ENCODE measurements at places on chromosomes 3 and 15.

GRCh38 chr3:182969853-182970252 lies 10.5 kb downstream of the DCUN1D1 start:
- DNase-seq: no peak

DNA sequence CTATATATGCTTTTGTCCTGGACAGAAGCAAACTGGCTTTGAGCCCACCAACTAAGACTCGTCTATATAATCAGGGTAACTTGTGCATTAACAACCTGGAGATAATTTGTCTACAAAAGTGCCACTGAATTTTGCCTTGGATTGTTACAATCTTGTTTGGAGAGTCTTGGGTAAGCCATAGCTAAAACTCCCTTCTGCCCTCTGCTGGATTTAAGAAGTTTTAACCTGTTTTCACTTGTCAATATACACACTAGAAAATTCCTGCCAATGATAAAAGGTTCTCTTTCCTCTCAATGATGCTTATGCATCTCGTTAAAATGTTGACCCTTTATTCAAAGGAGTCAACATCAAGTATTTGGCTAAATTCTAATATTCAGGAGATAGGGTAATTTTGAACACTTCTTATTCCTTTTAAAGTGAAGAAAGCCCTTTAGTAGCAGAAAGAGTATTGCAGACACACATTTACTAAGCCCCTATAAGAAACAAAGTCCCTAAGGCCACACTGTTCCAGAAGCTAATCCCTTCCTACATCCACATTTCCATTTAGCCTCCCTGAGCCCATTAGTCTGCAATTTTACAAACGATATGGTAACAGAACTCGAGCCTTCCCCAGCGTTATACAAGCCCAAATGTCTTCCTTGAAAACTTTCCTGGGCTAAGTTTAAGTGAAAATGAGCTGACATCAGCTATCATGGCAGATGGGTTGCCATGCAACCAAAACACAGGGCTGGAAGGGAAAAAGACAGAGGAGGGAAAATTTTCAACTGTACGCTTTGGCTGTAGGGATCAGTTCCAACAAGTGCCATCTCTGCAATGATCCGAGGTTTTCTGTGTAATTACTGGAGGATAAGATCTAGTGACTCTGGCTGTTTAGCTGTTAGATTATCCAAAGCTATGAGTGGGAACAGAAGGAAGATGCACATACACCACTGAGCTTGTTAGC lies 75.9 kb upstream of the FGF12 start:
- DNase-seq: peak; percentile 53

DNA sequence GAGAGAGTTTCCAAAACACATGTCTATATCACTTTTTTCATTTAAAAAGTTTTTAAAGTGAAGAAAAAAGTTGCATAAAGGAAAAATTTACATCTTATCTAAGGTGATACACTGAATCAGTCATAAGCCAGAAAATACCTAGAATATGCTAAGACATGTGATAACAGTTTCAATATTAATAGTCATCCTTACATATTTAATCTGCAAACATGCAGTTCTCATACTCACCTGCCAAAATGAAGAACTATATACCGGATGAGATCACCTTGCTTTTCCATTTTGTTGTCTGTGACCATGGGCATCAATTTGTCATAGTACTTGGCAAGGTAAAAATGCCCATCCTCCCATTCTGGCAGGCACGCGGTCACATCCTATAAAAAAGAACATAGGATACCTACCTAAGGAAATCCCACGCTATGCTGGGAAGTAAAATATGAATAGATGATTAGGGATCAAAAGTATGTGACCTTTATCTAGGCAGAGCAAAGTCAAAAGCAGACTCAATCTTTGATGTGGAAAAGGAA lies 37.1 kb upstream of the XRN1 start:
- DNase-seq: no peak

- no peak for DNase-seq
Measured at GRCh38 chr3:15892311-15893227, 94.8 kb upstream of the ANKRD28 start.

GRCh38 chr3:44993471-44994205 lies 17.6 kb downstream of the EXOSC7 start:
- peak; percentile 73 for DNase-seq

All from mesenchymal stem cell (in vitro differentiated cells and primary cell).